NCI-H446 treated with DMSO at 0.1 percent for 48 hours (cell line): ENCODE measurements at places on chromosomes 1 and 21.

- DNase-seq = peak; percentile 70
These were observed 8.9 kb upstream of the CELSR2 start for GRCh38 chr1:109240158-109241152.

- no peak for DNase-seq
These were observed 1.5 kb upstream of the S100B start for GRCh38 chr21:46606427-46606813.

GRCh38 chr21:36859744-36860501 lies 106.5 kb downstream of the HLCS start:
- no peak for DNase-seq

DNA sequence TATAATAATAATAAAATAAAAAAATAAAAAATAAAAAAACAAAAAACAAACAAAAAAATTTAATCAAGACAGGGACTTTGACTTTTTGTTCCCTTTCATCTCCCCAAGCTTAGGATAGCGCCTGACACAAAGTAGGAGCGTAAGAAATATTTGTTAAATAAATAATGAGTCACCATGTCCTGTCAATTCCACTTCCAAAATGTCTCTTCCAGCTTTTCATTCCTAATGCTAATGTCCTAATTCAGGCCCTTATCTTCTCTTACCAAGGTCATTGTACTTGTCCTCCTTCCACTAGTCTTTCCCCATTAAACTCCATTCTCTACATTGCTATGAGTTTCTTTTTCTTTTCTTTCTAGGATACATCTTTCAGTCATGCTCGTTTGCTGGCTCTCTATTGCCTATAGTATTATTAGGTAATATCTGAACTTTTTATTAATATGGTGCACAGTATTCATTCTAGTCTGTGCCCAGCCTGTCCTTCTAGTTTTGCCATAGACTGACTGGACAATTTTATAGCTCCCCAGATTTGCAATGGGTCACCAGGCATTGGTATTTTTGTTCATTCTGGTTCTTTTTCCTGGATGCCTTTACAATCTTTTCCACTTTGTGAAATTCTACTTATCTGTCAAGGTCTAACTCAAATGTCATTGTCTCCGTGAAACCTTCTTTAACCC lies 11.4 kb downstream of the NEXN start:
- DNase-seq = no peak

DNA sequence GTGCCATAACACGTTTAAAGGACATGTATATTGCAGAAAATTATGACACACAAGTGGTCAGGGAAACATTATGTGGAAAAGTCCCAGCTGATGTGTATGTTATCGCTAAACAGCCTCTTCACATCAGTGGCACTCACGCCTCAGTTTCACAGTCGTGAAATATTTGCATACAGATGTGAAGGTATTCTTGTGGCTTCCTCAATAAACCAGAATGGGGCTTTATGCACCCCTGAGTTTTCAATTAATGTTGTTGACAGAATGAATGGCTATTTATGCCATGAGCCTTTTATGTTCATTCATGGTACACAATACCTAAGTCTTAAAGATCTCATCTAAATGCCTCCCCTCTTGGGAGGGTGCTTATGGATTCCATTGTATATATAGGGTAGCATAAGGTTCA lies 202.1 kb upstream of the ADGRL2 start:
- DNase-seq = no peak
